Neural crest cell (in vitro differentiated cells): ENCODE measurements at places on chromosomes 13 and 19. TPM values are rescaled to one million over a fixed set of nuclear protein-coding genes. Genes with fewer than 3 reads are reported as not detected.
A peak's percentile ranks its signal among the peaks of the same experiment; 100 is the strongest.

CD320 gene
- 64.5 and 68.5 TPM in 2 replicates for total RNA-seq

DNA sequence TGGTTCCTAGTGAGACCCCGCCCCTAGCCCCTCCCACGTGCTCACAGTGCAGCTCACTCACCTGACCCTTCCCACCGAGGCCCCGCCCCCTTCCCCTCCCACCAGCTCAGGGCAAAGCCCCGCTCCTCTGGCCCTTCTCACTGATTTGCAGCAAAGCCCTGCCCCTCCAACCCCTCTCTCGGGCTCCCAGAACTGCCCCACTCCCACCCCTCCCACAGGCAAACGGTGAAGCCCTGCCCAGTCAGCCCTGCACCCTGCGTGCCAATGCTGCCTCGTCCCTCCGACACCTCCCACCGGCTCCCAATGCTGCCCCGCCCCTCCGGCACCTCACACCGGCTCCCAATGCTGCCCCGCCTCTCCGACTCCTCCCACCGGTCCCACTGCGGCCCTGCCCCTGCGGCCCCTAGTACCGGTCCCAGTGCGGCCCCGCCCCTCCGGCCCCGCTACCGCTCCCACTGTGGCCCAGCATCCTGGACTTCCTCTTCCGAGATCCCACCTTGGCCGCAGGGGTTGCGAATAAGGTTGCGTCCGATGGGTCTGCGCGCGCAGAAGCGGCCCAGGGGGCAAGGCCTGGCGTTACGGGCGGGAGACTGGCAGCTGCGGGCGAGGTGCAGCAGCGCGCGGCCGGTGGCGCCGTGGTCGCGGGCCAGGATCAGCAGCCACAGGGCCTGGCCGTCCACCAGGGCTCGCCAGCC, 834 bp downstream of the FBXO27 start:
- peaks cover 3% of the 10 kb centered on the region for H3K36me3 ChIP-seq
- peak; percentile 64 for DNase-seq
- no peaks in the 10 kb centered on the region for H3K4me1 ChIP-seq
- peak overlapping the region; percentile 72 for H3K4me3 ChIP-seq
- no peak overlapping the region for H3K27ac ChIP-seq

- no peak overlapping the region for H3K27ac ChIP-seq
- no peak overlapping the region for H3K4me3 ChIP-seq
- H3K36me3 ChIP-seq = no peaks in the 10 kb centered on the region
These were observed 2.0 kb downstream of the CGB3 start for GRCh38 chr19:49022116-49022515.

- H3K4me1 ChIP-seq = no peaks in the 10 kb centered on the region
- DNase-seq = no peak
- H3K4me3 ChIP-seq = no peak overlapping the region
- H3K27ac ChIP-seq = no peak overlapping the region
These were observed 24.2 kb upstream of the SLC7A10 start for GRCh38 chr19:33249740-33250366.

DNA sequence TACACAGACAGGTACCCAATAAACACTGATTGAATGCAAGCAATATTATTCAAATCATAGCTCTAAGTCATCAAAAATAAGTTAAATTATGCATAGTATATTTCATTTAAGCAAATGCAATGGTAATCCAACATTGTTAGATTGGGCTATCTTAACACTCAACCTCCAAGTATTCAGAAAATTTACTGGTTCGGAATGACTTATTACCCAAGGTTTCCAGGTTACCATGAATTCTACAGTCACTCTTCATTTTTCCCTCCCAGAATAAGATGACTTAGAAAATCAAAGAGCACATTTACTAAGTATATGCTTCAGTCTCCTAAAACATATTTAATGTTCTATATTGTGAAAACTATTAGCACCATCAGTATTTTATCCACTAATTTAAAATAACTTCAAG, 6.0 kb downstream of the UBL3 start:
- no peak overlapping the region for H3K4me3 ChIP-seq
- H3K4me1 ChIP-seq = peaks cover 63% of the 10 kb centered on the region
- H3K27ac ChIP-seq = no peak overlapping the region
- no peak for DNase-seq
- H3K36me3 ChIP-seq = no peaks in the 10 kb centered on the region
